ENCODE measurements at places on chromosomes 1 and 21. TPM values are rescaled to one million over a fixed set of nuclear protein-coding genes. Genes with fewer than 3 reads are reported as not detected.

SLC2A5 gene
- total RNA-seq = not detected

PIGC gene
- 17.1 TPM for total RNA-seq

SELP gene
- 1.4 TPM for total RNA-seq

TSPEAR gene
- not detected for total RNA-seq

C1orf141 gene
- total RNA-seq = 0.11 TPM

- no peak for DNase-seq
Observed at GRCh38 chr1:31327381-31327780, 30.5 kb downstream of the ZCCHC17 start.

- DNase-seq = no peak
Observed at GRCh38 chr1:156698995-156699394, 6.4 kb downstream of the CRABP2 start.

GRCh38 chr21:42051788-42052187, 19.3 kb upstream of the UMODL1 start:
- DNase-seq = no peak

- no peak for DNase-seq
Observed at GRCh38 chr1:224133741-224134299, 19.9 kb downstream of the FBXO28 start.

GRCh38 chr1:45317166-45317565, 9.5 kb upstream of the HPDL start:
- DNase-seq = no peak

GRCh38 chr1:165129568-165130164, 226.8 kb downstream of the LMX1A start:
- DNase-seq = peak; percentile 69

- DNase-seq = no peak
Observed at GRCh38 chr1:184716158-184716557, 38.5 kb downstream of the EDEM3 start.

DNA sequence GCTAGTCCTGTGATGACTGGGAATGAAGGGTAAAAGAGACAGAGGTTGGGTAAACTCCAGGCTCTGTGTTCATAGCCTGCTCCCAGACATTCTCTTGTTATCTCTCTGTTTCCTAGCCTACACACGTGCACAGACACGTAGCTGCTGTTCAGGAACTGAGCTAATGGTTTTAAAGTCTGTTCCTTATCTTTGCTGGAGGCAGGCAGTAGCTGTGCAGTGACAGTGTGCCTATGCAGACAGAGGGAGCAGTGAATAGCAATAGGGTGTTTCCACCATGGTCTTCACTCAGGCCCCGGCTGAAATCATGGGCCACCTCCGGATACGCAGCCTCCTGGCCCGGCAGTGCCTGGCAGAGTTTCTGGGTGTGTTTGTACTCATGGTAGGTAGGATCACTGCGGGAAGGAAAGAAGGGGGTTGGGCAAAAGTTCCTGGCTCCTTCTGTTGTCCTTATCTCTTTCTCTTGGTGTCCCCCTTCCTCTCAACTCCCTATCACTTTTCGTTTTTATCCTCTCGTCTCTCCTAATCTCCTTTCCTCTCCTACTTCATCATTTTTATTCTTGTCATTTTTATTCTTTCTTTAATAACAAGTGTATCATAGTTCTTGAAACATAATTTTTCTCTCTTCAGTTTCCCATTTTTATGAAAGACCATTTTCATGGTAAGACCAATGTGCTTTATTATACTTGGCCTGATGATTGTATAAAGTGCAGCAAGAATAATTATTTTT, at the start of gene AQP10:
AQP10 (plus strand) TSS at position 212 of the 727 bp plus-strand sequence; CDS start at position 275, 63 bp downstream.
- no peak for DNase-seq

GRCh38 chr1:59732214-59732955, 82.4 kb upstream of the HOOK1 start:
- no peak for DNase-seq

GRCh38 chr1:84538599-84538998, 32.2 kb upstream of the GNG5 start:
- no peak for DNase-seq

GRCh38 chr1:64597113-64597512, 127.2 kb downstream of the CACHD1 start:
- no peak for DNase-seq

- DNase-seq = no peak
Observed at GRCh38 chr1:174239541-174239940, 80.2 kb downstream of the RABGAP1L start.

DNA sequence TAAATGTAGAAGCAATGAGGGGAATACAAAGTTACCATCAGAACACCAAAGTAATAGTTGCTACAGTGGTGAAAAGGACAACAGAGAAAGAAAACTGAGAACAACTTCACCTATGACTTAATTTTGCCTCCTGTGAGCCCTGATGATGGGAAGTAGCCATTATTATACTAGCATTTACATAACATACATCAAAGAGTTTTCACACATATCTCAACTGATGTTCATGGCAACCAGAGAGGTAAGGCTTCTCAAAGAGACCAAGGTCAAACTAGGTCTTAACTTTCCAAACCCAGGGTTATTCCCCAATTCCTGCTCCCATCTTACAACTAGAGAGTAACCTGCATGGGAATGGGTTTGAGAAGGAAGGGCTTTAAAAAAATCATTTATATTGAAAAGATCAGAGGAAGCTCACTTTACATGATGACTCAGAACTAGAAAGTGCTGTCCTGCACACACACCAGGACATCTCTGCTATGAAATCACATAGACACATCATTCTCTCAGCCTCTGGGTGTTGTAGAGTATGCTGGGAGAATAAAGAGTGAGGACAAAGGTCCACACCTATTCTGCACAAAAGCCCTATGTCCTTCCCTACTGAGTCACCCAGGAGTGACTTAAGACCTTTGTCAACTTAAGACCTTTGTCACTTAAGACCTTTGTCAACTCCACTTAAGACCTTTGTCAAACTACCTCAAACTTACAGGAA, 179.7 kb downstream of the TNFSF18 start:
- peak; percentile 10 for DNase-seq

- DNase-seq = no peak
Observed at GRCh38 chr1:76444773-76445172, 370.2 kb downstream of the ST6GALNAC3 start.

GRCh38 chr1:20590306-20590777, 1.4 kb downstream of the CDA start:
- no peak for DNase-seq

DNA sequence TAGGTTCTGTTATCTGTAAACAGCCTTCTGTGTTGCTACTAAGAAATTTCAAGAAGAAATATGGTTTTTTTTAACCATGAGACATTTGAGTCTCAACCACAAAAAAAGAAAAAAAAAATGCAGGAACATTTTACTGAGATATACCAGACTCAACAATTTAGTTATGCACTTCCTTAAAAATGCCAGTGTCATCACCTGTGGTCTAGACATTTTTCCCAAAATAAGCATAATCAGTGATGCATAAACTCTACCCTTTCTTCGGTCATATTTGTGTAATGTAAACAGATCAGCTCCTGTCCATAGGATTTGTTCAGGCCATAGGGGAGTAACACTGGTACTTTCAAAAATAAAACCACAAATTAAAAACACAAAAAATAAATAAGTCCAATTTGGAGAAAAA, 122.6 kb upstream of the TNFSF4 start:
- no peak for DNase-seq

DNA sequence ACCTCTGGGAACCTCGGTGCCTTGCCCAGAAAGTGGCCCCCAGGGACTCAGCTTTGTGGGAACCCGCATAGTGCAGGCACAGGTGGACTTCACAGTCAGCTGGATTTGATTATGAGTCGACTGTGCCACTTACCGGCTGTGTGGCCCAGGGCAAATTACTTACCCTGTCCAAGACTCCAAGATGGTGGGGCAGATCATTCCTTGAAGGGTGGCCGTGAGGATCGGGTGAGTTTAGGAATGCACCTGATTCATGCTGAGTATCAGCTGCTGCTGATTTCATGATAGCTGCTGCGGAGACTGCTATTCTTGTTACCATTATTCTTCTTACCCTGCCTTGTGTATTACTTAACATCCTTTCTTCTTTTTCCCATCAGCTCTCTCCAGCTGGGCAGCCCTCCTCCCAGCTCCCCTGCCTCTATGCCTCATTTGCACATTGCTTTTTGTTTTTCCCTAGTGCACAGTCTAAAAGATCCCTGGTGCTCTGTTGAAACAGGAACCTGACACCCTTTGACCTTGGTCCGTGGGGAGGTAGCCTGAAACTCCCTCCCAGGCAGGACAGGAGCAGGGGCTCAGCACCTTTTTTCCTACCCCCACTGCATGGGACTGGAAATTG, 40.5 kb upstream of the FHAD1 start:
- no peak for DNase-seq

- no peak for DNase-seq
Observed at GRCh38 chr1:39613250-39613649, 26.2 kb downstream of the HEYL start.

Measured in activated CD4-positive, alpha-beta T cell treated with anti-CD3 and anti-CD28 coated beads for 36 hours (primary cell).